ENCODE measurements at places on chromosomes 11 and 22.

DNA sequence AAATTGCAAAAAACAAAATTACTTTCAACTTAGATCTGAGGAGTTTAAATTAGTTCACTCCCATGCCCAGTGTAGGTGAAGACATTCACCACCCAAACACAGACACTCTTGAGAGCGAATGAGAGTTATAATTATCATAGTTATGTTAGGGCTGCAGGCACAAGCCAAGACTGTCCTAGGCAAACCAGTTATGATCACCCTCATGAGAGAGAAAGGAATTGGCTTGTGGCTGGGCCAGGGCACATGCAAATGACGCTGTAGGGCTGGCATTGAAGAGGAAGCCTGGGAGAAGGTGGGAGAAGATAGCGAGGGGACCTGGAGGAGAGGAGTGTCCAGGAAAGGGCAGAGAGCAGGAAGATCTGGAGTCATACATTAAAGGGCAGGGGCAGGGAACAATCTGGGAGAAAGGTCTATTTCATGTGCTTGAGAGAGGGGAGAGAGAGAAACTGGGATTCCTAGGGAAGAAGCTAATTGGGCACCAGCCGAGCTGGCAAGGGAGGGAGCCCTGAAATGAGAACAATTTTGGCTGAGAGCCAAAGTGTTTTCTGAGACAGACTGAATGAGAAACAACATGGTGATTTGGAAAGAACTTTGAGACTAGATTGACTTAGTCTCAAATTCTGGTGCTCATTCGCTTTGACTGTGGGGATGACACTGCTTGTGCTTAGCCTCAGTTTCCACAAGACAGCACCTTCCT, 279.9 kb downstream of the KIRREL3 start:
- no peak for DNase-seq

DNA sequence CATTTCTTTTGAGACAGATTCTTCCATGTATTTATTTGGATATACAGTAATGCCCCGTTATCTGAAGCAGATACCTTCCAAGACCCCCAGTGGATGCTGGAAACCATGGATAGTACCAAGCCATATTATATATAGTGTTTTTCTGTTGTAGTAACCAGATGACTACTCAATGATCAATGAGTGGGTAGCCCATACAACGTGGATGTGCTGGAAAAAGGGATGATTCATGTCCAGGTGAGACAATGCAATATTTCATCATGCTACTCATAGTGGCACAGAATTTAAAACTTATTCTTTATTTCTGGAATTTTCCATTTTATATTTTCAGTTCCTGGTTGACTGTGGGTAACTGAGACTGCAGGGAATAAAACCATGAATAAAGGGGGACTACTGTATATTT, 427.5 kb downstream of the METTL15 start:
- no peak for DNase-seq

DNA sequence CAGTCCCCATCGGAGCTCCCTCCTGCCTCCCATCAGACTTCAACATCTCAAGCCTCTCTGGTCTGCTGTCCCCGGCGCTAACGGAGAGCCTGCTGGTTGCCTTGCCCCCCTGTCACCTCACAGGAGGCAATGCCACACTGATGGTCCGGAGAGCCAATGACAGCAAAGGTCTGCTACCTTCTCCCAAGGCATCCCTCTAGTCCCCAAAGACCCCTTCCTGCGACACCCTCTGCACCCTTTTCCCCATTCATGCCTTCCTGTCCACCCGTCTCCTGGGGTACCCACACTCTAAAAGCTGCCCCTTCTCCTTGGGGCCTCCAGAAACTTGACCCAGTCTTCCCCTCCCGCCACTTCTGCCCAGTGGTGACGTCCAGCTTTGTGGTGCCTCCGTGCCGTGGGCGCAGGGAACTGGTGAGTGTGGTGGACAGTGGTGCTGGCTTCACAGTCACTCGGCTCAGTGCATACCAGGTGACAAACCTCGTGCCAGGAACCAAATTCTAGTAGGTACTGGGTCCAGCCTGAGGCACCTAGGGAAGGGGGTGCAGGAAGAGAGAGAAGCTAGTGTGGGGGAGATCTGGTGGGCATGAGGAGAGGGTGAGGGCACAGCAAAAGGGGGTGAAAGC, 860 bp downstream of the UPK2 start:
- DNase-seq, result no peak

- DNase-seq, result no peak
Measured at GRCh38 chr22:28018461-28018927, 99.4 kb upstream of the PITPNB start.

DNA sequence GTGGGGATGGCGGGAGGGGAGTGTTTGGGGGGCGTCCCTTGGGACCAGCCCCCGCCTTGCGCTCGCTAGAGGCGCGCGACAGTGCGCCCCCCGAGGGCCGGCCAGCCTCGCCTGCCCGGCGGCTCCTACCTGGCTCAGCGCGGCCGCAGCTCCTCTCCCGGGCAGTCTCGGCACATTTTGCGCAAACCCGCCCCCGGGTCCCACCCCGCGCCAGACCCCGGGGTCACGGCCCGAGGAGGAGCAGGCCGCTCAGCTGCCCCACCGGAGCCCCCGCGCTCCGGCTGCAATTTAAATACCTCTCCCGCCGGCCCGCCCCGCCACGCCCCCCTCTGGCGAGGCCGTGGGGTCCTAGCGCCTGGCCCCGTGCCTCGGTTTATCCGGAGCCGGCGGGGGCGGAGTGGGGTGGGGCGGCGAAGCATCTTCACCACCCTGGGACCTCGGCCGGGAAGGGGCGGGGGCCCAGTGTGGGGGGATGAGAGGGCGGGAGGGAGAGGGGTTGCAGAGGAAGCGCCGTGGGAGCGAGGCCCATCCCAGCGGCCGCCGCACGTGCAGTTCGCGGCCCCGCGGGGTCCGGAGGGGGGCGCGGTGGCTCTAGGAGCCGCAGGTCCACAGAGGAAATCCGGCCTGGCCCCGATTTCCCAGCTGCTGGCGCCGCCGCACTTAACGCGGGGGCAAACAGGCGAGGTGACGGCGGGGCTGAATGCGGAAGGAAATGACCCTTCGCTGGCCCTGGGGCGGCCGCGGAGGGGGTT, at the start of gene LRRC32:
Gene LRRC32 (minus strand): TSS at position 263 of the 752 bp plus-strand sequence. CDS start 4,793 bp downstream, outside the sequence.
- DNase-seq, result no peak

- DNase-seq, result no peak
Measured at GRCh38 chr11:3879967-3880542, 24.6 kb downstream of the STIM1 start.

- DNase-seq, result no peak
Measured at GRCh38 chr11:25902476-25902875, 429.5 kb upstream of the ANO3 start.

DNA sequence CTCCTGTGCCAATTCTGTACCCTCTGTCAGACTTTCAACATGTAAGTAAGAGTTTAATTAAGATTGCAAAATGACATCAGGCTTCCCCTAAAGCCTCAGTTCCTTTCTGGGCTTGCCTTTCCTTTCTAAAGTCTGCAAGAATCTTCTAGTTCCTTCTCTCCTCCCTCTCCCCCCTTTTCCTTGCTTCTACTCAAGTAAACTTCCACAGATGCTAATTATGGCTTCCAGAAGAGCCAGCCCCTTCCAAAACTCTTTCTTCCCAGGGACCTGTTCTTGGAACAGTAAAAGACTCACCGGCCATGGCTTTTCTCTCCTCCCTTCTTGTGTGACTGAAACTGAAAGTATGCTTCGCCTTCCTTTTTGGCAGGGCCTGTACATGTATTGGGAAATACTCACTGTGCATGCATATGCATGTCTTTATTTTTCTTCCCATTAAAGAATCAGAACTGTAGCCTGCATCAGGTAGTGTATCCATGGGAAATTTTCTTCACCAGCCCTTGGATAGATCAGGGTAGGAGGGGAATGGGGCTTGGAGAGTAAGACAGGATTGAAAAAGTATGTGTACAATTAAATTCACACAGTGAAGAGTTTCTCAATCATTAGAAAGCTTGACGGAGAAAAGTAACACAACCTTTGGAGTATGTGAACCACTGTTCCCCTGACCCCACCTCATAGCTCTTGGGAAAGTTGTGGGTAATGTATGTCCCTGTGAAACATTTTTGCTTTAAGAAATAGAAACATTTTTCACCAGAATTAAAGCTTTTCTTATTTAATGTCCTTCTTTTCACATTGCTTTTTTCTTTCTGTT, at the start of gene CASP1:
Gene CASP1 (minus strand): TSS at position 332 of the 808 bp plus-strand sequence. CDS start 31 bp downstream, at position 301.
- DNase-seq, result no peak

GRCh38 chr22:50086526-50086925, 1.3 kb upstream of the MLC1 start:
- no peak for DNase-seq

DNA sequence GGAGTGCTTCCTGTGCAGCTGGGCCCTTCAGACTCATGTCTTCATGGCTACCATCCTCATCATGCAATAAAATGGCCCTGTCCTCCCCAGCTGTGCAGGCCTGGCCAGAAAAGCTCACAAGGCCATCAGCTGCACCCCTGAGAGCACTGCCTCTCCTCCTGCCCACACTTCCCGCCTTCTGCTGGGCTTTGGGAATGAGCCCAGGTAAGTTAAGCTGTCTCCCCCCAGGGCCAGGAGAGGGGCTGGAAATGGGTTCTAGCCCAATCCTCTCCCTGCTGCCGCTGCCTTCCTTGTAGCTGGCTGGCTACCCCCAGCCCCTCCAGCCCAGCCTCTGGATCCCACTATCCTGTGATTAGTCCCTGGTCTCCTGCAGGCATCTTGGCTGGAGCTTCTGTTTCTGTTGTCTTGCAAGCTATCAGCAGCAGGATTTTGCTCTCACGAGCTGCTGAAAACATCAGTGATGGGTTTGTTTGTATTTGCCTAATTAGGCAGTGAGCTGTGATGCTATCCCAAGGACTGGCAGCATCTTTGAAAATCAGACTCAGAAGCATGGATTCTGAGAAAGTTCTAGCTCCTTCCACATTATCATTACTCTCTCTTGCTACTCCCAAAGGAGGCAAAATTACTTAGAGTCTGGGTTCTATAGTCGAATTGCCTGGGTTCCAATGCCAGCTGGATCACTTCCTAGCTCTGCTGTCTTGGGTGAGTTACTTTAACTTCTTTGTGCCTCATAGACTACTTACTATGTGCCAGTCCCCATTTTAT, 168.1 kb downstream of the ST3GAL4 start:
- no peak for DNase-seq

DNA sequence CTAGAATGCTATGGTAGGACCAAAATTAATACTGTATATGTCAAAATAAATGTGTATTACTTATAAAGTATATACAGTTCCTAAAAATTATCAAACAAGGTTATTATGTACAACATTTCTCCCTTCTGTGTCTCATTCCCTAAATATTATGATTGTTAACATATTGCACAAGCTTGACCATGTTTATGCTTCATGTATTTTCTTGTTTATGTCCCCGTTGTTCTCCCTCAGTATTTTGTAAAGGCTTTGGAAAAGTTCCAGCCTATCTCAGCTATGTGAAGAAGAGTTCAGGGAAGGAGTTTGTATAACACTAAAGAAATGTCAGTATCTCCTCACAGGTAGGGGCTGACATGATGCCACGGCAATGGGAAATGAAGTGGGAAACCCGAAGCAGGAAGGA, 19.6 kb downstream of the ADM start:
- DNase-seq, result no peak

GRCh38 chr11:86442420-86442819, 67.7 kb downstream of the CCDC81 start:
- DNase-seq, result no peak

DNA sequence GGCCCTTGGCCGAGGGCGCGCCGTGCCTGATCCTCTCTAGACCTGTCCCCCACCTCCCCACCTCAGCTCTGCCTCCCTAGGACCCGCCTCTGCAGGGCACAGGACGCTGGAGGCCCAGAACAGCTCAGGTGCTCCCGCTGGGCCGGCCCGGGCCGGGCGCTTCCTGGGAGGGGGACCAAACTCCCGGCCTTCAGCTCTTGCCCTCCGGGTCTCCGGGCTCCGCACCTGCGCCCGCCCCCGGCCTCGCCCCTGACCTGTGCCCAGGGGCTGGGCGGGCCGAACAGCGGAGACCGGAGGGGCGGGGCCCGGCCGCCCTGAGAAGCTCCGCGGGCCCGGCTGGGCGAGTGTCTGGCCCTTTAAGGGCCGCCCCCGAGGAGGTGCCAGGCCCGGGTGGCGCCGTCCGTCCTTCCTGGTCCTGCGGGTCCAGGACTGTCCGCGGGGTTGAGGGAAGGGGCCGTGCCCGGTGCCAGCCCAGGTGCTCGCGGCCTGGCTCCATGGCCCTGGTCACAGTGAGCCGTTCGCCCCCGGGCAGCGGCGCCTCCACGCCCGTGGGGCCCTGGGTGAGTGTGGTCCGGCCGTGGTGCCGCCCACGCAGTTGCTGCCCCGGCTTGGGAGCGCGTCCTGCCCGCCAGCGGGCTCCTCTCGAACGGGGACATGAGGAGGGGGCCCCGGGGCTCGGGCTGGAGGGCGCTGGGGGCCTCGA, at the start of gene SSH3:
Gene SSH3 (plus strand): TSS at position 399 of the 703 bp plus-strand sequence. CDS start 96 bp downstream, at position 495.
- DNase-seq, result no peak

GRCh38 chr11:20360650-20361049, 2.9 kb upstream of the HTATIP2 start:
- DNase-seq, result no peak

- no peak for DNase-seq
Measured at GRCh38 chr11:102453302-102453695, 734 bp upstream of the TMEM123 start.

DNA sequence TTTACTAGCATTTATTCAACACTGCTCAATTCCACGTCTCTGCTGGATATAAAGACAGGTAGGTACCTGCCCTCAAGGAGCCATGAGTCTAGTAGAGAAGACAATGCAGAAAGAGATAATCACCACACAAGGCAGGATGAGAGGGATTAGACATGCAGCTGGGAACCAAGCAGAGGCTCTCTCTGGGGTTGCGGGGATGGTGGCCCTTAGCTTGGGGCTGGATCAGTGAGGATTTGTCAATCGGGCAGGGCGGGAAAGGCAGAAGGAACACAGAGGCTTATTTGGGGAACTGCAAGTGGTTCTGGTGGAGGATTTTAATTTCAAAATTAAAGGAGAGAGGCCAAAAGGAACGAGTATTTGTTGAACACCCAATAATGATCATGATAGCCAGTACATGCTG, 8.5 kb upstream of the DMC1 start:
- no peak for DNase-seq

- DNase-seq, result no peak
Measured at GRCh38 chr22:23103199-23103954, 33.1 kb downstream of the GNAZ start.

- DNase-seq, result no peak
Measured at GRCh38 chr11:100594320-100594719, 92.8 kb upstream of the ARHGAP42 start.

GRCh38 chr11:75955443-75955842, 140.4 kb downstream of the UVRAG start:
- DNase-seq, result no peak

DNA sequence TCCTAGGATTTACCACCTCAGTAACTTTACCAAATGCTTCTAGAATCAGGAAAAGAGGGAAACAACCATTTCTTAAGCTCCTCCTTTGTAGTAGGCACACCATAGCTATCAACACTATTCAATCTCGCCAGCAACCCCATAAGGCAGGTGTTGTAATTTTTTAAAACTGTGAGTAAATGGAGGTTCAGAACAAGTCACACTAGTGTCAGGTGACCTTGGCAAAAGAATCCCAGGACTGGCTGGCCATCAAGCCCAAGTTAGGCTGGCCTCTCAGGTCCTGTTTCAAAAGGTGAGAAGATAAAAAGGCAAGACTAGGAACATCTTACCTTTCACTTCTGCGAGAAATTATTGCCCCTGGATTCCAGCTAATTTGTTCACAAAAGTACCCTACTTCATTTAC, 713 bp downstream of the TOP3B start:
- no peak for DNase-seq

GRCh38 chr22:37920126-37920525, 14.0 kb downstream of the MICALL1 start:
- no peak for DNase-seq

- no peak for DNase-seq
Measured at GRCh38 chr11:64742087-64742888, 1.7 kb downstream of the RASGRP2 start.
